ENCODE measurements at places on chromosomes 6 and 20.

DNA sequence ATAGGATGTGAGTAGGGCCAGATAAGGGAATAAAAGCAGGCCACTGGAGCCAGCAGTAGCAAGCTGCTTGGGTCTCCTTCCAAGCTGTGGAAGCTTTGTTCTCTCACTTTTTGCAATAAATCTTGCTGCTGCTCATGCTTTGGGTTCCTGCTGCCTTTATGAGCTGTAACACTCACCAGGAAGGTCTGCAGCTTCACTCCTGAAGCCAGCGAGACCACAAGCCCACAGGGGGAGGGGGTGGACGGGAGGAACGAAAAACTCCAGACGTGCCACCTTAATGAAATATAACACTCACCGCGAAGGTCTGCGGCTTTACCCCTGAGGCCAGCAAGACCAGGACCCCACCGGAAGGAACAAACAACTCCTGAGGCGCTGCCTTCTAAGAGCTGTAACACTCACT, 1324.4 kb upstream of the EYS start:
- DNase-seq: no peak

DNA sequence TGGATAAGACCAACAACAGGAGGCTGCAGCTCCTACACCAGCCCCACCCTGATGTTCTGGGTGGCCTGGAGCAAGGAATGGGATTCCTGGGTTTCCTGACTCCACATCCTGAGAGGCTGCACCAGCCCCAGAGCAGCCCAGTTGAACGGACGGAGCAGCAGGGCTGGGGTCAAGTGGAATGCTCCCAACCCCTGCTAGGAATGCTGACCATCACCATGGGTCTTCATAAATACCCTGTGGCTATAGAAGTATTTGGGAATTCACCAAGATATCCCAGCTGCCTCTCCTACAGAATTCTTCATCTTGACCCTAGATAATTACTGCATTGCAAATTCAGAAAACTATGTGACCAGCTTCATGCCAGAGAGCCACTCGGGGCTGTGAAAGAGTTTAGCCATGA, 180.3 kb downstream of the THBS2 start:
- no peak for DNase-seq

DNA sequence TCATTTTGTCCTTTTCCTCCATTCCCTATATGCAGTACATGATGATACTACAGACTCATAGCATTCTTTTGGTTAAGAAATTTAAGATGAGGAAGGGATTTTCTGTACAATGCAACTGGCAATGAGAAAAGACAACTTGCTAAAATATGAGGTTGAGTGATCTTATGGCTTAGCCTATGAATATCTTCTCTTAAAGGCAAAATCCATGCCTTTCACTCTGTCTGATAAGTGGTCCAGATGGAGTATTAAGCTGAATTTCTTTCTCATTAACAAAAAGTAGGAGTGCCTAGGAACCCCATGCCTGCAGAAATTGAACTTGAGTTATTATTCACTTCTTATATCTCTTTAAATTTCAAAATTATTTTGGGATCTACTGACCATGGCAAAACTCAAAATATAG, 135.3 kb downstream of the GRIK2 start:
- DNase-seq: no peak

DNA sequence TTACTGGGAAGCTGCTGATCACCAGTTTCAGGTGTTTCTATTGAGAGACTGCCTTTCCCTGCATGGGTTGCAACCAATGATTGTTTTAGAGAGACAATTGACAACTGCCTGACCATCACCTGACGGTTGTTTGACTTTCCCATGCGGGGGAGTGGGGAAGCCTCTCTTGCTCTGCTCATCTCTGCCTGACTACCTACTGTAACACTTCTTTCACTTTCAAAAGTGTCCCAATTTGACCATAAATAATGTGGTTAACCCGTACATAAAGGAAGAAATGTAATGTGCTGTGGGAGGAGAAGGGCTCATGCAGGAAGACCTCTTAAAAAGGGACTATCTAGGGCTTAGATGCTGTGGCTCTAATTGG, 122.1 kb upstream of the PHACTR1 start:
- no peak for DNase-seq

- no peak for DNase-seq
Measured at GRCh38 chr20:47521059-47521808, 19.5 kb downstream of the NCOA3 start.

DNA sequence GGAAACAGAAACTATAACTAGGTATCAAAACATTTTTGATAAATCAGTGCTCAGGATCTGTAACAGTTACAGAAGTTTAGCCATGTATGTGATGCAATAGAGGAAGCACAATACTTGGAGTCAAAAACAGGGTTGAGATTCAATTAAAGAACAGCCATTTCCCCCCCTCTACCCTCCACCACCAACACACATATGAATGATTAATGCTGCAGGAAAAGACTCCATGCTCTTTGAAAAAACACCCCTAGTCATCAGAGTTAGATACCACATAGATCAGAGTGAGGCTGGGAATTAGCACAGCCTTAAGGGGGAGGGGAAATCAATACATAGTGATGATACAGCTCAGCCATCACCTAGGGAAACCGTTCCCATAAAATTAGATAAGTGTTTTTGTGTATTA, 108.9 kb upstream of the EMILIN3 start:
- DNase-seq: no peak

GRCh38 chr6:157090736-157091135, 232.6 kb downstream of the TMEM242 start:
- no peak for DNase-seq

GRCh38 chr6:63643862-63644261, 8.3 kb downstream of the PHF3 start:
- no peak for DNase-seq

- DNase-seq: no peak
Measured at GRCh38 chr20:63295846-63296245, 2.9 kb downstream of the COL20A1 start.

- DNase-seq: no peak
Measured at GRCh38 chr6:10099529-10100140, 315.2 kb downstream of the TFAP2A start.

- no peak for DNase-seq
Measured at GRCh38 chr20:43800186-43800585, 73.4 kb upstream of the GTSF1L start.

GRCh38 chr6:14918200-14918907, 327.5 kb upstream of the JARID2 start:
- no peak for DNase-seq

DNA sequence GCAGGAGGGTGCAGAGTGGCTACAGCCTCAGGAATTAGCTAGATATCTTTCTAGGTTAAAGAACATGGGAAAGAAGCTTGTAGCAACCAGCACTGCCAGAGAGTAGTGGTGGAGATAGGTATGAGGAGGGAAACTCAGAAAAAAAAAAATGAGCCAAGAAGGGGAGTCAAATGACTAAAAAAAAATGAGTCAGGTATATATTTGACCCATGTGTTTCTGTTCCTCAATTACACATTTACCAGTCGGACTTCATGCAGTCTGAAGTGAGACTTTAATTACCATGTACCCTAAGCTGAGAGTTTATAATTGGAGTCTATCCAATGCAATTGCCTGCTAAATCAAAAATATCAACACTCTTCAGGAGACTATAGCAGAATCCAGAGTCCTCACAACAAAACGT, 964.6 kb downstream of the HACE1 start:
- no peak for DNase-seq

DNA sequence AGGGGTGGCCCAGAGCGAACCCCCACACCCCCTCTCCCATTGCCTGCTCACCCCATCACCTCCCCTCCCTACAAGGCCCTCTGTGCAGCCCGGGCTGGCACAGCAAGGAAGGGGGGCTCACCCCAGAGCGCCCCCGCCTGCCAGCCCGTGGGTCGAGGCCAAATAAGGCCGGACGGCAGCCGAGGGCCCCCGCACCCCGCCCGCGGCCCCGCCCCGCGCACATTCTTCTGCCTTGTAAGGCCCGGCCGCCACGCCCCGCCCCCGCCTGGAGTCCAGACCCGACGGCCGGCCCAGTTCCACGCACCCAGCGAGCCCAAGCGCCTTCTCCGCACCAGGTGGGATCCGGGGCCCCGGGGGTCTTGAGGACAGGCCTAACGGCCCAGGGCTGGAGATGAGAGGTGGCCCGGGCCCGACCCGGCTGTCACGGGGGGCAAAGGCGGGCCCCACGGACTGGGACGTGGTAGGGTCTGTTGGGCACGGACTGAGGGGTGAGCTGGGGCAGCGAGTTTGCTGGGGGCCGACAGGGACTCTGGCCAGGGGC, at the start of gene MYL9:
Gene MYL9 (plus strand): TSS at position 293 of the 541 bp plus-strand sequence. CDS start 3,366 bp downstream, outside the sequence.
- no peak for DNase-seq
